Stimulated activated CD8-positive, alpha-beta memory T cell treated with anti-CD3 and anti-CD28 coated beads, Interleukin-7, amount 100 ng/mL, for 1 hour (primary cell): ENCODE measurements at places on chromosomes 16 and 17.

DNA sequence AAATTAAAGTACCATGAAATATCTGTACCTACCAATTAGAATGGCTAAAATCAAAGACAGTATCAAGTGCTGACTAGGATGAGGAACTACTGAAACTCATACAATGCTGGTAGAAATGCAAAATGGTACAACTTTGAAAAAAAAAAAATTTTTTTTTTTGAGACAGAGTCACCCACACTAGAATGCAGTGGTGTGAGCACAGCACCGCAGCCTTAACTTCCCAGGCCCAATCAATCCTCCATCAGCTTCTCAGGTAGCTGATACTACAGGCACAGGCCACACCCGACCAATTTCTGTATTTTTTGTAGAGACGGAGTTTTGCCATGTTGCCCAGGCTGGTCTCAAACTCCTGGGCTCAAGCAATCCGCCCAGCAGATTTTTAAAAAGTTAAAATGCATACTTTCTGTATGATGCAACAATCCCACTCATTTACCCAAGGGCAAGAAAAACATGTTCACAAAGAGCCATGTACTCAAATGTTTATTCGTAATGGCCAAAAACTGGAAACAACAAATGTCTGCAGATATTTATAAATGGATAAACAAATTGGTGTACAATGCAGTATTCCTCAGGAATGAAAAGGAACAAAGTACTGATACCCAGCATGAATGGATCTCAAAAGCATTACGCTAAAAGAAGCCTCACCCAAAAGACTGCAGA, 8.7 kb downstream of the SMURF2 start:
- DNase-seq: no peak

DNA sequence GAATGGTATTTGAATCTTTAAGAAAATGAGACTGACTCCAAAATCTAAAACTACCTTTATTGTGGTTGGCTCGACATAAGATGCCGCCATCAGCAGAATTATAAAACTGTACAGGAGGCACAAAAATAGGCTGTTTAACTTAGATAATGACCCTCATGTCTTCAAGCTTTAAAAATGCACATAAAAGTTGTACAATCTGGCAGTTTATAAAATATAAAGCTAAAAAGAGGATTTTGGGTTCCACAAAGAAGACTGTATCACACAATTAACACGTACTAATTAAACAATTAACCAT, 18.6 kb upstream of the ICAM2 start:
- DNase-seq: no peak

- DNase-seq: no peak
These were observed 531 bp upstream of the HASPIN start for GRCh38 chr17:3723188-3723555.

- DNase-seq: no peak
These were observed 81.9 kb upstream of the HNF1B start for GRCh38 chr17:37826497-37827430.

DNA sequence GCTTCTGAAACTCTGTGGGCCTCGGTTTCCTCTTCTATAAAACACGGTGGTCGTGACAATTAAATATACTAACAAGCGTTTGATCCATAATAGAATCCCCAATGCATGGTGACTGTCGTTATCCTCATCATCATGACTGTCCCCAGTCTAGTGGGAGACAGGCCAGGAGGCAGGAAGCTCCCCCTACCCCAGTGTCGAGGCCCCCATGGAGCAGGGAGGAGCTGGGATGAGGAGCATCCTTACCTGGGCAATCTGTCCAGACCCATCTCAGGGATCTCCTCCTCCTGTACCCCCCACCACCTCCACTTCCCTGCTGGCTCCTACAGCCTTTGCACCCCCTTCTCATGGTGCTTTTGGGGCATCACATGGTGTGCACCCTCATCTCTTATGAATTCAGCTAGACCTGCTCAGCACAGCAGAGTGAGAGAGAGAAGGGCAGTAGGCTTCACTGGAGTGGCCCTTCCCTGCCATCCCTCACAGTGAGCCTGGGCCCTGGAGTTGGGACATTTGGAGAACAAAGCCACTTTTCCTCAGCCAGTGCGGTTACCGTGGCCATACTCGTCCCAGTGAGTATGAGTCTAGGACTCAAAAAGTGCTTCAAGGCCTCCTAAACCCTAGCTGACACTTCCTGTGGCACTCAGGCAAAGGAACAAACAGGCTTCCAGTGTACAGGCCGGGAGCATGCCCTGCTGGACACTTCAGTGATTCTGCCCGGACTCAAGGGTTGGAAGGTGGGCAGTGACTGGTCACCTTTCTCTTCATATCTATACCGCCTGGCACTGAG, 148.6 kb downstream of the CLEC16A start:
- DNase-seq: no peak

DNA sequence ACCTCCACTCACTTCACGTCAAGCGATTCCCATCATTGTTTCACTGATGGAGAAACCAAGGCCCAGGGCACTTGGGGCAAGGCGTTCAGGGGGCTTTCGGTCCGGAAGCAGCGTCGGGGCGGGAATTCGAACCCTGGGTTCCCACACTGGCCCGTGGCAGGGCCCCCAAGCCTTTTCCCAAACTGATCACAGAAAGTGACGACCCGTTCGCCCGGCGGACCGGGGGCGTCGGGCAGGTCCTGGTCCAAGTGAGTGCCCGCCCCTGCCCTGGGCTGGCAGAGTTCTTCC, 856 bp upstream of the MON1B start:
- DNase-seq: no peak
